Hematopoietic multipotent progenitor cell treated with erythropoietin and hydrocortisone succinate and interleukin-3 and kit ligand, for 6 days (in vitro differentiated cells): ENCODE measurements at places on chromosomes 11 and 22.
A peak's percentile ranks its signal among the peaks of the same experiment; 100 is the strongest.

DNA sequence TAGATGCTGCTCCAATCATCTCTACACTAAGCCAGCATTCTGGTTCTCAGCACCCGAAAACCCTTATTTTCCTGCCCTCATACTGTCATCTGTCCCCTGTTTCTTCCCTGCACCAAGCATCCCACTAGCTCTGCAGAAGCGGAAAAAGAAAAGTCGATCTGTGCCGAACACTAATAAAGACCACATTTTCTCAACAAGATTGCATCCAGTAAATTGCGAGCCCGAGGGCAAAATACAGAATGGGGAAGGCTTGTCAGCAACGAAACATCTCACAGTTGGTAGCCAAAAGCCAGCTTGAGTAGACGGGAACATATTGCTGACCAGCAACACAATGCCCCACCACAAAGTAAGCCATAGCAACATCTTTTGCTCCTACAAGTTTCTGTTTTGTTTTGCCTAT lies 227.4 kb downstream of the CADM1 start:
- DNase-seq: no peak

- no peak for DNase-seq
Observed at GRCh38 chr22:19823191-19823901, 31.3 kb downstream of the GNB1L start.

DNA sequence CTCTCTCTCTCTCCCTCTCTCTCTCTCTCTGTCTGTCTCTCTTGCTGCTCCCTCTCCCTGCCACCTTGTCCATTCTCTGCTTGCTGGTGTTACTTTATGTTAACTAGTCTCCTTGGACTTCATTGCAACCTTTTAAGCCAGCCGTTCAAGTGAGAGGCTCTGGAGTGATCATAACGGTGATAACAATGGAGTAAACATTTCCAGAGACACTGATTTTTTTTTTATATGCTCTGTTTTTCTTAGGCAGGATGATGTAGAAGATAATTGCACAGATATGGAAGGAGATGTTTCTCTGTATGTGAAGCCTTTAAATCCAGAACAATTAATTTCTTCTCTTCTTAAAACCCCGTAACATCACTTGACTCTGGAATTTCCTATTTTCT lies 287.7 kb downstream of the TMEM135 start:
- no peak for DNase-seq

GRCh38 chr22:48380016-48380665 lies 1447.5 kb downstream of the BRD1 start:
- DNase-seq: no peak

DNA sequence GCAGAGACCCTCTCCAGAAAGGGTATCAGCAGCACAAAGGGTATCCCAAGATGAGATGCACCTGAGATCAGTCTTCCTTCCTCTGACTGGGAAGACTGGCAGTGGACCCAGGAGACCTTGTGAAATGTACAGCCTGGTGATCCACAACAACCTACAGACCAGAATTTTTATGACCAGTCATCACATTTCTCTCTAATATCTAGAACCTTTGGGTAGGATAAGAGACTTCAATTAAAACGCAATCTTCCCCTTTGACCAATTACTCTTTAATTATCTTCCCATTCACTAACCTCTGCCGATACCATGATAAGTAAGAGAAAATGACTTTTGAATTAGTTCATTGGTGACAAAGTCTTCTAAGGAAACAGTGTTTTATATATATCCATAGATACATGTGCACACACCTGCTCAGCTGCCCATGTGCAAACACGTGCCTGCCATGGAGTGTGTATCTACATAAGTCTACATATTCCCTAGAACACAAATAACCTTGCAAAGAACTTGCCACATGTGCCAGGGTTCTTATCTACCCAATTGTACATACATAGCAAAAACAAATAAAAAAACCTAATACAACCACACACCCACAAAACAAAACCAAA lies 44.2 kb upstream of the SLC5A1 start:
- no peak for DNase-seq

GRCh38 chr22:46797355-46797754 lies 34.9 kb downstream of the TBC1D22A start:
- peak; percentile 51 for DNase-seq

DNA sequence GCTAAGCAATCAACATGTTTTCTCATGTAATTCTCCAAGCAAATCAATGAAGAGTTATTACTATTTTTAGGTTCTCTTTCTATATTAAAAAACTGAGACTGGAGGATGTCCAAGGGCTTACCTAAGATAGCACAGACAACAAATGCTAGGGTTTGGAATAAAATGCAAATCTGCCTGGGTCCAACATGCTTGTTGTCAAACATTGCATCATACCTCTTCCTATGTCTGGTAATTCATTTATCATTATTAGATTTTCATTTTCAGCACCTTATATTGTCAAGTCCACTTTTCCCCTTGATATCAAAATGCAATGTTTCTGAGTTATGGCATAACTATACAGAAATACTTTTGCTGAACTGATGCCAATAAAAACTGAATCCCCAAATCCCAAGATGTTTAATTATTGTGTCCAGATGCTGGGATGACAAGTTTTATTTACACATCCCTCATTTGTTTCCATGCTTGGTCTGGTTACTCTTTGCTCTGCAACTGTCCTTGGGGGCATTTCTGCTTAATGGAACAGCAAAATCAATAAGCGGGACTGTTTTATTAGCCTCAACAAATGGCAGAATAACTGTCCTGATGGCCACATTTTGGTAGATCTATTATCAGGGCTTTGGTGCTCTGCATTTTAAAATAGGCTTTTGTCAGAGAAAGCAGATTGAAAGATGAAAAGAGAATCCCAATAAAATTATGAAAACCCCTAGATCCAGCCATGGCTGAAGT lies 86.0 kb downstream of the C11orf87 start:
- no peak for DNase-seq

DNA sequence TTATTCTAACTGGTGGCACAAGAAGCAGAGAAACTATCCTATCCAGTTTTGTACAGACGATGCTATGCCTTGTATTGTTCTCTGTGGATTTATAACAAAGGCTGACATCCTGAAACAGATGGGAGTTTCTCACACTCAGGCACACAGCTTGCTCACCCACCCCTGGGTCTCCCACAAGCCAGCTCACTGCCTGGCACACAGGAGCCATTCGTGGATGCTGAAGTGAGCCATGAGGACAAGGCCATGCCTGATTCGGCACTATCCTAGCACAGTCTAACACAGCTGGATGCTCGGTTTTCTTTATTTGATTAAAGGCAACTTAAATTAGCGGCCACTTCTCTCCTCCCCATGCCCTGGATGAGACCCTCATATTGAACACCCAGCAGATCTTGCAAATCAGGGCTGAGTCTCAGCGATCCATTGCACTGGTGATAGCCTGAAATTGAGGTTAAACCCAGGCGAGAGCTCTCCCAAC lies 25.7 kb upstream of the TMPRSS4 start:
- no peak for DNase-seq

DNA sequence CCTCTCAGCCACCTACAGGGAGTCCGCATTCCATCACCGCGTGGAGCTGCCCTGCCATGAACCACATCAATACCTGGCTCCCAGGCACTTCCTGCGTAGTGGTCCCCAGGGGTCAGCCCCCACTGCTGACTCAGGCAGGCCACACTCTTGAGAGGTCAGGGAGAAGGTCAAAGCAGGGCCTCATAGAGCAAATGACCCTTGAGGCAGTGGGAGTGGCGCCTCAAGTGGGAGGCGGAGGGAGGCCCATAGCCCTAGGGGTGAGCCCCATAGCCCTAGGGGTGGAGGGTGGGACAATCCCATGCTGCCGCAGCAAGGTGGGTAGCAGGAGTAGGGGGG lies 5.0 kb downstream of the PRDX5 start:
- no peak for DNase-seq

DNA sequence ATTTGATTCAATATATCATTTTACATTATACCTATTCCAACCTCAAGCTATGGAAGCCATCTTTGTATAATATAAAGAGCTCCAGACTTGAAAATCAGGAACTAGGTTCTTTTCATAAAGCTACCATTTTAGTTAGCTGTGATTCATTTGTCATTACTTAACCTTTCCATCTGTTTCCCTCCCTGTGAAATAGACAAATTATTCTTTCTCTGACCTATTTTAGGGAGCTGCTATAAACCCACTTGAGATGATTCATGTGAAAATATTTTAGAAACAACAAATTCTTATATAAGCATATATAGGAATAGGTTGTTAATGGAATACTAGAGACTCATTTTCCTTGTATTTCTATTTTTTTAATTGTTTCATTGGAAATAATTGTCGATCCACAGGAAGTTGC lies 1012.1 kb downstream of the OPCML start:
- DNase-seq: no peak

GRCh38 chr11:74141908-74142307 lies 28.9 kb downstream of the C2CD3 start:
- DNase-seq: no peak

GRCh38 chr11:4932751-4933150 lies 8.6 kb upstream of the OR51G1 start:
- DNase-seq: no peak

GRCh38 chr11:128968916-128969315 lies 26.2 kb upstream of the TP53AIP1 start:
- DNase-seq: no peak

GRCh38 chr22:31550871-31551370 lies 54.6 kb downstream of the SFI1 start:
- no peak for DNase-seq

DNA sequence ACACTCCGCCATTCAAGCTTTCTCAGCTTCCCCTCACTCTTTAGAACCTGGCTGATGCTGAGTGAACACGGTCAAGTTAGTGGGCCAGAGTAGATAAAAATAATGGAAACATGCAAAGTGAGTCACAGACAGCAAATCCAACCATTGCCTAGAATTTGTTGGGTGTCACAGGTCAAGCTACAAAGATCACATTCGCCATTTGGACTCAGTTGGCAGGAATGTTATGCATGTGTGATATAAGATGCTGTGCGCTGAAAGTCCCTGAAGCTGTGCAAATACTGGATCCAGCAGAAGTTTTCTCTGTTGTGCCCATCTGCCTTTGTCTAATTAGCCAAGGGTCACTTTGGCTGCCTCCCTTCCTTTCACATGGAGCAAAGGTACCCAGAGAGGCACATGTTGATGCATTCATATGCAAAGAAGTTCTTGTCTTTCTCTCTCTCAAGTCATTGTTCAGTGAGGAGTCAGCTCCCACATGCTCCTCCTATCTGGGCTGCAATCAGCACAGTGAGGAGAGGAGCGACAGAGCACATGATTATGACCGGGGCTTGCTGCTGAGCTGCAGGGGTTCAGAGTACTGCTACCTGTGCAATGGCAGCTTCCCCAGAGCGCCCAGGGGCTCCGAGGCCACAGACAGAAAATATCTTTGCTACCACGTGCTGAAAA lies 39.7 kb downstream of the FLI1 start:
- DNase-seq: peak; percentile 66

- DNase-seq: no peak
Observed at GRCh38 chr11:69076129-69076791, 27.5 kb downstream of the TPCN2 start.

DNA sequence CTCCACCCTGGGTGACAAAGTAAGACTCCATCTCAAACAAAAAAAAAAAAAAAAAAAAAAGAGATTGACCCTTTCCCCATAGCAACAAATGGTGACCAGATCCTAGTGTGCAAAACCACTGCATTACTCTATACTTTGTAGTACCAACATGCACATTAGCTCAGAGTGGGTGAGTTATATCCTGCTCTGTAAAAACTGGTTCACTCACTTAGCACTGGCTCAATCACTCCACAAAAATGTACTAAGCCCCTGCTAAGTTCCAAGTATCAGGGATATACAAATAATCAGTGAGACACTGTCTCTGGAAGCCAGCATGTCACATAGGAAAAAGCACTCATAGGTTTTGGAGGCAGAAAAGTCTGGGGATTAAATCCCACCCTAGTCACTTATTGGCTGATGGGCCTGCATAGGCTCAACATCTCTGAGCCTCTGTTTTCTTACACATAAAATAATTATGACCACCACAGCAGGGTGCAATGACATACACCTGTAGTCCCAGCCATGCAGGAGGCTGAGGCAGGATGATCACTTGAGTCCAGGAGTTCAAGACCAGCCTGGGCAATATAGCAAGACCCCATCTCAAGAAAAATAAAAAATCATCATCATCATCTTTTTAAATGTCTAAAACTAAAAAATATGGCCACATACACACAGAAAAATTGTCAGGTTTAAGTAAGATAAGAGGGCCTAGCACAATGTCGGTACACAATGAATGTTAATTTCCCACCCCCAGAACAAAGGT lies 11.9 kb downstream of the FAM168A start:
- no peak for DNase-seq

- no peak for DNase-seq
Observed at GRCh38 chr11:30282289-30282631, 40.6 kb upstream of the ARL14EP start.

DNA sequence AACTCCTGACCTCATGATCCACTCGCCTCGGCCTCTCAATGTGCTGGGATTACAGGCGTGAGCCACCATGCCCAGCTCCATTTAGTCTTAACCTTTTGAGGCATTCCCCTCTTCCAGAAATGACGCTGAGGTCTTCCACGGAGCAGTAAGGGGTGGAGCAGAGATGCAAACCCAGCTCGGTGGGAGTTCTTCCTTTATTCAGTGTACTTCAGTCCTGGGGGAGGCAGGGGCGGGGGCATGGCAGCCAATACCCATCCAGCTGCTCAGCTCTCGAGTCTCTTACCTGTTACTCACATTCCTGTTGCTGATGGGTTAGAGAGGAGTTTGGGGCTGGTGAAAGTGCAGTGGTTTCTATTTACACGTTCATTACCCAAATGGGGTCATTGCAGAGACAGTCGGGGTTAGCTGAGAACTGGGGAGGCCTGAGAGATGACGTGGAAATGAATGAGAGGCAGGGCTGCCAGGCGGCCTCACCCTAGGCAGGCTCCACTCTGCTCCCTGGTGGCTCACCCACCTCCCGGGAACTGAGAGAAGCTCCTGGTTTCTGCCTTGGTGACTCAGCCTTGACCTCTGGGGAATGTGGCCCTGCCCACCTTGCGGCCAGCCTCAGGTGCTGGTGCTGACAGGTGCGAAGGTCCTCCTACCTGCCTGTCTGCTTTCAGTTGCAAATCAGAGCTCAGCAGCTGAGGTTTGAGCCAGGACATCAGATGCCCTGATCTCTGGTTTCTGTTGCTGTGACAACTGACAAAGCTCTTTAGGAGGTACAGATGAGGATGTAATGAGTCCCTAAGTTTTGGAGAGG lies 13.4 kb upstream of the ST14 start:
- no peak for DNase-seq

DNA sequence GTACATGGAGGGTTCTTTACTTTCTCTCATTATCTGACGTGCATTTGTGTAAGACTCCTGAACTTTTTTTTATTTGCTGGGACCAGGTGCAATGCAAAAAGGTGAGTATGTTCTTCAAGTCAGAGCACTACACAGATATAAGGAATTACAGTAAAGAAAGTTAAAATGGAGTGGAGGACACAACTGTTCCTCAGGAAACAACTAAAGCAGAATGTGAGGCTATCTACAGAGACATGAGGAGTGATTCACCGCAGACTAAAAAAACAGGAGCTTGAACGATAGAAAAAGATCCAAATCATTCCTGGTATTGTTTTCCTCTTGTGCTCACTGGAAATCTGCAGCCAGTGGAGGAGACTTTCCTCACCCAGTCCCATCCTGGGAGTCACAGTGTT lies 106.2 kb downstream of the ABTB2 start:
- no peak for DNase-seq

- DNase-seq: no peak
Observed at GRCh38 chr11:9718147-9718546, 54.3 kb downstream of the SWAP70 start.

- no peak for DNase-seq
Observed at GRCh38 chr11:2853997-2854560, 31.5 kb downstream of the CDKN1C start.

- DNase-seq: no peak
Observed at GRCh38 chr22:45575607-45576272, 73.1 kb downstream of the FBLN1 start.
